ENCODE measurements at places on chromosomes 12 and 14. TPM values are rescaled to one million over a fixed set of nuclear protein-coding genes. Genes with fewer than 3 reads are reported as not detected.

Gene CISTR
- total RNA-seq: not detected

Gene FAM222A
- 12.5 TPM for total RNA-seq

Gene DAO
- not detected for total RNA-seq

Gene C14orf93
- 13.6 TPM for total RNA-seq

Data from neural crest cell (in vitro differentiated cells).